ENCODE measurements at places on chromosomes 4 and X. TPM values are rescaled to one million over a fixed set of nuclear protein-coding genes. Genes with fewer than 3 reads are reported as not detected.

Gene ZDHHC15
- not detected for total RNA-seq

Gene MGAT4D
- not detected for total RNA-seq

Gene AKAP17A
- total RNA-seq: 36.1 TPM

Gene NOX1
- not detected for total RNA-seq
